ENCODE measurements at places on chromosomes 6 and 20.

DNA sequence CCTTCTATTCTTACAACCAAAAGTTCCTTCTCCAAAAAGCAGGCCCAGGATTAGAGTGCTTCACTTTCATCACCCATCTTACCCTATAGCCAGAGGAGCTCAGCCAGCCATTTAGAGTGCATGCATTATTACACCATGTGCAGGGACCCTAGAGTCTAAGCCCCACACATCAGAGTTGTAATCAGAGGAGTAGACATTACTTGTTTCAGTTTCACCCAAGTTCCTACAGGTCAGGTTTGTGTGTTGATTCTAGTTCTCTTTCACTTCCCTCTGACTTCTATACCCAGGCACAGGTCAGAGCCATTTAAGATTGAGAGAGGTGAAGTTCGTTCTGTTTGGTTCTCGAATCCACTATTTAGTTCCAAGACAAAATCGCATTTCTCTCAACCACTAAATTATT is 16.3 kb upstream of the ARFGEF3 start:
- no peaks in the 10 kb centered on the region for H3K4me1 ChIP-seq
- no peak overlapping the region for H3K27ac ChIP-seq
- no peak for DNase-seq
- H3K36me3 ChIP-seq = no peaks in the 10 kb centered on the region
- H3K4me3 ChIP-seq = no peak overlapping the region

GRCh38 chr6:141335477-141336273 is 797.0 kb upstream of the GJE1 start:
- DNase-seq = peak; percentile 12
- no peaks in the 10 kb centered on the region for H3K36me3 ChIP-seq
- H3K4me1 ChIP-seq = no peaks in the 10 kb centered on the region
- H3K4me3 ChIP-seq = no peak overlapping the region
- no peaks in the 10 kb centered on the region for H3K27me3 ChIP-seq

DNA sequence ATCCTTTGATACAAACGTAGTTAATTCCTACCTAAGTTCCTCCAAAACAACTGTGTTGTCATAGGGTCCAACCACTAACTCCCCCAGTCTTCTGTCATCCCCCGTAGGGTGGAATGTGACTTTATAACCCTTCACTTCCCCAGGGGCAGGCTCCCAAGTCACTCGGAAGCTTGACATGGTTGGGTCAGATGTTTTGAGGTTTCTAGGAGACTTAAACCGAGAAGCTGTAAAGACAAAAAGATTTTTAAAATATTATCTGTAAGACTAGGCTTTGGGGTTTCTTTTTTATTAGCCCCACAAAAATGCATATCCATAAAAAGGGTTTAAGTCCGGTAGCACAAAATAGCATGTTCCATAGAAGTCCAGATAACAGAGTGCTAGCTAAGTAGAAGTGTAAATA is 50.2 kb downstream of the COL12A1 start:
- DNase-seq = no peak
- H3K4me3 ChIP-seq = no peak overlapping the region
- H3K4me1 ChIP-seq = peaks cover 7% of the 10 kb centered on the region
- no peaks in the 10 kb centered on the region for H3K27me3 ChIP-seq
- H3K27ac ChIP-seq = no peak overlapping the region
- no peaks in the 10 kb centered on the region for H3K36me3 ChIP-seq

DNA sequence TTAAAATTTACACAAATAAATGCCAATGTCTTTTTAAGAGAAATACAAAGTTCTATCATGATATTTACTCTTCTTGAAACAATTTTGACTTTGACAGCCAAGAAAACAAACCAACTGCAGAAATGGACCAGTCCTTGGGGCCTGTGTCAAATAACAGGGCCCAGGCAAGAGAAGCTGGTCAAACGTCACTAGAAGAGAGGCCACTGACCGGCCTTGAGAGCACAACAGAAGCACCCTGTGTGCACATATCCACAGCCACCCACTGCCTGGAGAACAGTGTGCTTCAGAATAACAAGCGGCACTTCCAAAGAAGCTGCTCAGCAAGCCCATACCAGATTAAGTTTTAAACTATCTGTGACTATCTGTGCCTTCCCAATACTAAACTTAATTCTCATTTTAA is 14.8 kb downstream of the APMAP start:
- DNase-seq = no peak
- no peak overlapping the region for H3K4me3 ChIP-seq
- no peak overlapping the region for H3K27ac ChIP-seq
- H3K4me1 ChIP-seq = no peaks in the 10 kb centered on the region
- peaks cover 61% of the 10 kb centered on the region for H3K36me3 ChIP-seq

DNA sequence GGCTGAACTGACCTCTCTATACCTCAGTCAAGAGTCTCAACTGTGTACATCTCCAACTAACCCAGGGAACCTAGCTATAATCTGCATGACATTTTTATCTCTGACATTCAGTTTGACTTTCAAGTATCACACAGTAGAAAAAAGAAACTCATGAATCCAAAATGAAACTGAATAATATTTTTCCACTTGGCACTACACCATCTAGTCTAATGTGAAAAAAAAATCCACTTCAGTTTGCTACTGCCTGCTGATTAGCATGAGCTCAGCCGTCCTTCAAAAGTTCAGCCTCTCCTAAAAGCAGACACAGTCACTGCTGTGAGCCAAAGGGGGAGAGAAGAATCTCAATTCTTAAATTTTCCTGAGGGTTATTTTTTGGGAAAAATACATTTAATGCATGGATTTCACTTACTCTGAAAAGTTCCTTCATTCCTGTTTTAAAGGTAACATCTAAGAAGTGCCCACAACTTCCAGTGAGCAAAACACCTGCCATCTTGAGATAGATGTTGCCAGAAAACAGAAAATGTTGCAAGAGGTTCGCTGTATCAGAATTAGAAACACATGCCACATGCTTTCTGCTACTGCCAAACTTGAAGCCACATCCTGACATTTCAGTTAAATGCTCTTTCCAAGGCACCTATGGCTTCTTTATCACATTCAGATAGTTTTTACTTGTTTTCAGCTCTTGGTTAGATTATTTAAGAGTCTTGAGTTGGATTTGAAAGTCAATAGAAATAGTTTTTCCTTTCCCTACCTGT is 95.4 kb downstream of the MKKS start:
- no peak overlapping the region for H3K27ac ChIP-seq
- H3K27me3 ChIP-seq = peaks cover 67% of the 10 kb centered on the region
- H3K4me3 ChIP-seq = no peak overlapping the region
- no peaks in the 10 kb centered on the region for H3K4me1 ChIP-seq
- no peak for DNase-seq
- no peaks in the 10 kb centered on the region for H3K36me3 ChIP-seq

- no peaks in the 10 kb centered on the region for H3K27me3 ChIP-seq
- H3K4me3 ChIP-seq = no peak overlapping the region
- peak overlapping the region; percentile 94 for H3K27ac ChIP-seq
Measured at GRCh38 chr6:2632368-2632767, 118.4 kb downstream of the MYLK4 start.

DNA sequence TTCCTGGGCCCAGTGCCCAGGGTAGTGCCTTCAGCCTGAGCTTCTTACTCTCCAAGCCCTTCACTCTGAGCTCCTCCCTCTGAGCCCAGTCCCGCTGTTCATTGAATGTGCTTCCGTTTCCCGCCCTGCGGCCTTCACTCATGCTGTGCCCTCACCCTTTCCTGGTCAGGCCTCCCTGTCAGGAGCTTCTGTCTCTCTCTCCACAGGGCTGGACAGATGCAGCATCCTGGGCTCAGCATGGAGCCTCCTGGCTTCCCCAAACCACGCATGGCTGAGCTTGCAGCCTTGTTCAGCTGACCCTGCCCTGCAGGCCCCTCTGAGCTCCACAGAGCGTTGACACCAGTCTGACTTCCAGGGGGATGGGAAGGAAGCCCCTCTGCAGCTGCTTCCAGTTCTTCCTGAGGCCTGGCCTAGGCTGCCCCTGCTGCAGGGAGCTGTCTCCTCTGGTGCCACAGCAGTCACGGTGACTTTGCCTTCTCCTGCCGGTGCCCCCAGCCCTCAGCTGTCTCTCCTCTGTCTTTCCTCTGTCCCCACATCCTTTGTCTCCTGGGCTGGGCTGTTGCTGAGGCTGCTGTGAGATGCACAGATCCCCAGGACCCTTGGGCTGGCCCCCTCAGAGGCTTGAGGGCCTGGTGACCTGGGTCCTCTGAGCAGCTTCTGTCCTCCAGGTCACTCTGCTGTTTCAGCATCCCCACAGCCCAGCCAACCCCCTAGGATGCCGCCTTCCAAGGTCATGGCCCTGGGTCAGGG is 7.9 kb upstream of the MYT1 start:
- no peak overlapping the region for H3K4me3 ChIP-seq
- peaks cover 15% of the 10 kb centered on the region for H3K4me1 ChIP-seq
- no peak for DNase-seq
- no peak overlapping the region for H3K27ac ChIP-seq
- peaks cover 9% of the 10 kb centered on the region for H3K27me3 ChIP-seq

DNA sequence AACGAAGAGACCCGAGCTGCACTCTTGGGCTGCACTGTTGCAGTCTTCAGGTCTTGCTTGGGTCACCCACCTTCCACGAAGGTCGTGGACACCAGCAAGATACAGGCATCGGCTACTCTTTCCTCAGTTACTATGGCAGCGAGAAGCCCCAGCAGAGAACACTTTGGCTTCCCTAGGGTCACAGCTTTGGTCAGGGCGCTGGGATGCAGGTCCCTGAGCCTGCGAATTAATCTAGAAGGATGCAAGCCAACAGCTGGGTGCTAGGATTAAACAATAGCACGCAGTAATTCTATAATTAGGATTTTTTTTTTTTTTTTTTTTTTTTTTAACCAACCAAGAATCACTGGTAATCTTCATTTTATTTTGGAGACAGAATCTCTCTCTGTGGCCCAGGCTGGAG is 2.1 kb downstream of the KHDC3L start:
- no peak overlapping the region for H3K4me3 ChIP-seq
- H3K36me3 ChIP-seq = no peaks in the 10 kb centered on the region
- no peaks in the 10 kb centered on the region for H3K4me1 ChIP-seq
- DNase-seq = no peak
- no peak overlapping the region for H3K27ac ChIP-seq
- H3K27me3 ChIP-seq = no peaks in the 10 kb centered on the region

GRCh38 chr20:24328901-24329300 is 140.5 kb upstream of the SYNDIG1 start:
- DNase-seq = no peak
- no peak overlapping the region for H3K27ac ChIP-seq
- no peaks in the 10 kb centered on the region for H3K36me3 ChIP-seq
- H3K4me1 ChIP-seq = no peaks in the 10 kb centered on the region
- H3K27me3 ChIP-seq = peaks cover 54% of the 10 kb centered on the region
- H3K4me3 ChIP-seq = no peak overlapping the region

DNA sequence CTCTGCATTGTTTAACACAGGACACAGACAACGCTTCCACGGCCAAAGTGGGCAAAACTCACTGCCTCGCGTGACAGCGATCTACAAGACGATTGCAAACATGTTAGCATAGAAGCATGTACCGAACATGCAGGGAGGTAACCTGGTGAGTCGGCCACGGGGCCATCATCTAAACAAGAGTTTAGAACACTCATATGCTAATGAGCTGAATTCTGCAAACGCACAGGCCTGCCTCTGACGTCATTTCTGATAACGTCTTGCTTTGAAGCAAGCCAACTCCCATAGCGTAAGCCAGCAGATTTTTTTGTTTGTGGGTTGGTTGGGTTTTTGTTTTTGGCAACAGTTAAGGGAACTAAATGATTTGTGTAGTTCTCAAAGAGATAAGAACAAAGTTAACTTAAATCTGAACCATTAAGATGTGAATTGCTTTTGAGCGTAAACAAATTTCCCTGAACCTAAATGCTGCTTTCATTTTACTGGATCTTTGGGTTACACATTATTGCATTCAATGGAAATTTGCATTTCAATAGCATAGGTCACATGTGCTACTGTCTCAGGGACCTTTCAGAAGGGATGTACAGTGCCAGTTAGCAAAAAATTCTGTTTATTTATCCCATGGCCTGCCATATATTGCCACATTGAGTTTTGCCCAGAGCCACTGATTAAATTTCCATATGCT is 184.5 kb upstream of the PDE10A start:
- H3K27ac ChIP-seq = no peak overlapping the region
- 0 out of 2 replicates have a peak, but pooled peaks cover 4% of the 10 kb centered on the region for H3K4me1 ChIP-seq
- no peak overlapping the region for H3K4me3 ChIP-seq
- peaks cover 6% of the 10 kb centered on the region for H3K27me3 ChIP-seq
- DNase-seq = no peak
- H3K36me3 ChIP-seq = no peaks in the 10 kb centered on the region

GRCh38 chr6:39665861-39666260 is 59.3 kb downstream of the KIF6 start:
- no peaks in the 10 kb centered on the region for H3K4me1 ChIP-seq
- DNase-seq = no peak
- no peaks in the 10 kb centered on the region for H3K36me3 ChIP-seq
- H3K27me3 ChIP-seq = 0 out of 2 replicates have a peak, but pooled peaks cover 3% of the 10 kb centered on the region

- H3K4me1 ChIP-seq = peaks cover 10% of the 10 kb centered on the region
- no peak overlapping the region for H3K4me3 ChIP-seq
- H3K27me3 ChIP-seq = no peaks in the 10 kb centered on the region
- no peak for DNase-seq
- H3K27ac ChIP-seq = no peak overlapping the region
Measured at GRCh38 chr6:137700161-137700560, 166.9 kb upstream of the TNFAIP3 start.

DNA sequence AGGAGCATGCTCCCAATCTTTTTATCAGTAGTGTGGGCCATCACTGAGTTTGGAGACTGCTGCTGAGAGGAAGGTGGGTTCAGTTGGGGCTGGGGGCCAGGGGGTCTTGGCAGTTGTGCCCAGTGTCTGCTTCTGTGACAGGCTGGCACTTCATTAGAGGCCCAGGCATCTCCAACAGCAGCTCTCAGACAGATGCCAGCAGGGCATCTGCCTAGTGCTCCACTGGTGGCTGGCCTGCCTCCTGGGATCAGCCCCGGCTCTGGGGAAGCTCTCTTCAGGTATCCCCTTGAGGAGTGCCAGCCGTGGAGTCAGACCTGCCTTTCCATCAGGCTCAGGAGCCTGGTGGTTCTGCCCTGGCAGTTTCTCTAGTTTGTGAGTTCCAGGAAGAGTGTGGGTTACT is 77.3 kb downstream of the DTD1 start:
- no peaks in the 10 kb centered on the region for H3K36me3 ChIP-seq
- no peaks in the 10 kb centered on the region for H3K27me3 ChIP-seq
- no peak overlapping the region for H3K4me3 ChIP-seq

- H3K27me3 ChIP-seq = no peaks in the 10 kb centered on the region
- H3K4me3 ChIP-seq = no peak overlapping the region
- peaks cover 5% of the 10 kb centered on the region for H3K4me1 ChIP-seq
Measured at GRCh38 chr6:89372506-89372901, 20.0 kb upstream of the UBE2J1 start.

GRCh38 chr20:56592817-56593216 is 36.3 kb upstream of the TFAP2C start:
- no peaks in the 10 kb centered on the region for H3K27me3 ChIP-seq
- H3K36me3 ChIP-seq = no peaks in the 10 kb centered on the region
- H3K4me3 ChIP-seq = no peak overlapping the region
- no peak overlapping the region for H3K27ac ChIP-seq
- H3K4me1 ChIP-seq = peaks cover 31% of the 10 kb centered on the region

DNA sequence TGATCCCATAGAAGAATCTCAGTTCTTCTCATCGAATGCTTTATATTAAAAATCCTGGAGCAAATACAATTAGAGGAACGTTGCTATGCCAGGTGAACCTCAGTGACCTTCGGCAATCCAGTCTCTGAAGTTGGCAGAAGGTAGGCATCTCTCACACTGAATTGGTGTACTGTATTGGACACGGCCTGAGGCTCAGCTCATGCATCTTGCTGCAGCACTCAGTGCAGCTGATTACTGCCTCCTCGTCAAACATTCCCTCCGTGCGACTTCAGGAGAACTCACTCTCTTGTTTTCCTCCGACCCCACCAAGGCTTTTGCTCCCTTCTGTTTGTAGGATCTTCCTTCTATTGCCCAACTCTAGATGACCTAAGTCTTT is 90.5 kb downstream of the GPR6 start:
- H3K27ac ChIP-seq = no peak overlapping the region
- no peaks in the 10 kb centered on the region for H3K4me1 ChIP-seq
- H3K27me3 ChIP-seq = peaks cover 22% of the 10 kb centered on the region
